ENCODE measurements at places on chromosomes 5 and 9.

DNA sequence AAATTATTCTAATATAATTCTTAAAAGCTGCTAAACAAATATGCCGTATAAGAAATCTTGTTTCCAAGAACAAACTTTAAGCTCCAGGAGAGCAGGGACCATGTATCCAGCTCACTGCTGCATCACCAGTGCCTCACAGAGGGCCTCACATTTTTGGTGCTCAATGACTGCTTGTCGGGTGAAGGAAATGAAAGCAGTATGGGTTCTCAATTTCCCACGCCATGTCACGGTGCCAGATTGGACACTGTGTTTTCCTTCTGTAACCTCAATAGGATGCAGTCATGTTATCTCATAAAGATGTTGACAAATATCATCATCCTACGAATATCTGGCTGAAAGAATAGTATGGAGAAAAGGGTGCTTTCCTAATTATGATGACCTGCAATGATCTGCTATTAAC lies 64.7 kb downstream of the POU5F2 start:
- no peak for DNase-seq

DNA sequence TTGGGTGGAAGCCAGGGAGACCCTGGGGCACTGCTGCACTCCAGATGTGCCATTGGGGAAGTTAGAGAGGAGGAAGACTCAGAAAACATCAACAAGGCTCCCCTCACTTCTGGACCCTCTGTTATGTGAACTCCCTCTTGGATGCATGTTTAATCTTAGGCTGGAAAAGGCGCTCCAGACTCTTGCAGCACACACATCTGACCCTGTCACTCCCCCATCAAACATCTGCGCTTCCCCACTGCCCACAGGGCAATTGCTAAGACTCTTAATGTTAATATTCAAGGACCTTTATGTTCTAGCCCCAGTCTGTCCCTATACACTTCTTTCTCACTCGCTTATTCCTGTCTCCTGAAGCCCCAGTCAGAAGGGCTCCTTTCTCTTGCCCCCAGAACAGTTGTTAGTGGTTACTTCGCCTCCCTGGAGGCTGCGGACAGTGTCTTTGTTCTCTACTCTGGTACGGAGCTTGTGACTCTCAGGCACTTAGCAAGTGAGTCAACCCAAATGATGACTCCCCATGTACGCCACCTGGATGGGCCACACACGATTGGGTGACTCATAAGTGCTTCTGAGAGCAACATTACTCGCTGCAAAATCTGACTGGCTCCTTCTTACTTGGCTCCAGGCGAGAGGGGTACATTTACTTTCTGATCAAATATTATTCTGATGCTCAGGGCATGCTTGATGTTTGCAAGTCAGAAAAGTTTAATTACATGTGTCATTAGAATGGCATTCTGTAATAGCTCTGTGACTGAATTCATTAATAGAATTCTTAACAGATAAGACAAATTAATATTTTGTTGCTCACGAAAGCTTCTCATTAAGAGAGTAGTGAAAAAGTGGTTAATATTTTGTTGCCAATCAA lies 193.6 kb downstream of the HSPA4 start:
- no peak for DNase-seq

- no peak for DNase-seq
Measured at GRCh38 chr5:79269733-79270166, 33.8 kb downstream of the JMY start.

GRCh38 chr5:142998316-142999020 lies 228.3 kb downstream of the ARHGAP26 start:
- DNase-seq: no peak

DNA sequence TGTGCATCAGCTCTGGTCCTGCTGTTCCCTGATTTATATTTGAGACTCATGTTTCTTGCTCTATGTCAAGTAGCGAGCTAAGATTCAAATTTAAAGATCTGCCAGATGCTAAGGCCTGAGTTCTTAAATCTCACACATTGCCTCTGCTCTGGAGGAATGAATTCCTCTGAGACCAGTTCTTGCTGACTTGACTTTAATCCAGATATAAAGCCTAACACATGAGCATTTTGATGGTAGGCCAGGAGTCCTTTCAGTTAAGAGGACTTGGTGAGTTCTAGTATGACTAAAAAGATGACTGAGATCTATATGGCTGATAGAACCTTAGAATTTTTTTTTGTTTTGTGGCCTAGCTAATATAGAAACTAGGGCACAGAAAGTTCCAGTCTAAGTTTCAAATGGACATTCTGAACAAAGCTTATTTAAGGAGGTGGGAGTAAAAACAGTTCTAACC lies 1.3 kb upstream of the INIP start:
- DNase-seq: no peak

- no peak for DNase-seq
Measured at GRCh38 chr5:148309746-148310145, 2.5 kb upstream of the SPINK7 start.

GRCh38 chr9:133679056-133679455 lies 42.9 kb downstream of the DBH start:
- DNase-seq: no peak
